ENCODE measurements at places on chromosomes 2 and 18.

GRCh38 chr2:27400348-27401135, 8.8 kb downstream of the PPM1G start:
- DNase-seq, result no peak

DNA sequence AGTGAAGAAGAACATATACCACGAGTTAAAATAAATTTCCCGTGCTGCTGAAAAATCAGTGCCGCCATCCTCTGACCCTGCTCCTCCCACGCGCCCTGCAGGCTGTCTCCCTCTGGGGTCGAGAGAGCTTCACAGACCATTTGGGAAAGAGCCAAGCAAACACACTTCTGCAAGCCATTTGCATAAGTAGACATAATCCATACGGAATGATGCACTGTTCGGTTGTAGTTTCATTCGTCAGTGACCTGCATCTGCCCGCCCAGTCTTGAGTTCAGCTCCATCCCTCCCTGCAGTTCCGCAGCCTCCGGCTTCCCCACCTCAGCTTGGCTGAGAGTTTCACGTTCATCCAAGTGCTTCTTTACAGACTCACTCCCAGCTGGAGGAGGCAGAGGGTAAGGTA, 69.6 kb downstream of the TRAPPC12 start:
- DNase-seq, result no peak

- DNase-seq, result no peak
Observed at GRCh38 chr2:140473851-140474250, 1657.0 kb downstream of the LRP1B start.

- DNase-seq, result no peak
Observed at GRCh38 chr18:57747809-57748680, 55.1 kb downstream of the ATP8B1 start.

DNA sequence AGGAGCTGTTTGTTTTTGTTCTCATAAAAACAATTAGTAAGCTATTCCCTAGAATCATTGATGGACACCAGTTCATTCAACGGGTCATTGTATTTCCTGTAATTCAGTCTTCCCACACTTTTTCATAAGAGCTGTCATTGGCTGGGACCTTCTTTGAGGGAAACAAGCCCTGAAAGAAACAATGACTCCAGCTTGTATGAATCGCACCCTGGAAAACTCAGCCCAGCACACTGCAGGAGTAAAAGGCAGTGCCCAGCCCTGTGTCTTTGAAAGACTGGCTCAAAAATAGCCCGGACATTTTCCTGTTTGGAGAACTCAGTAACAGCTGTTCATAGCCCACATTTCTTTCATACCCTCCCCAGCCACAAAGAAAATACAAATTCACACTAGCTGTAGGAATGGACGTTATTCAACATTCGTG, 81.5 kb downstream of the NCKAP5 start:
- no peak for DNase-seq

DNA sequence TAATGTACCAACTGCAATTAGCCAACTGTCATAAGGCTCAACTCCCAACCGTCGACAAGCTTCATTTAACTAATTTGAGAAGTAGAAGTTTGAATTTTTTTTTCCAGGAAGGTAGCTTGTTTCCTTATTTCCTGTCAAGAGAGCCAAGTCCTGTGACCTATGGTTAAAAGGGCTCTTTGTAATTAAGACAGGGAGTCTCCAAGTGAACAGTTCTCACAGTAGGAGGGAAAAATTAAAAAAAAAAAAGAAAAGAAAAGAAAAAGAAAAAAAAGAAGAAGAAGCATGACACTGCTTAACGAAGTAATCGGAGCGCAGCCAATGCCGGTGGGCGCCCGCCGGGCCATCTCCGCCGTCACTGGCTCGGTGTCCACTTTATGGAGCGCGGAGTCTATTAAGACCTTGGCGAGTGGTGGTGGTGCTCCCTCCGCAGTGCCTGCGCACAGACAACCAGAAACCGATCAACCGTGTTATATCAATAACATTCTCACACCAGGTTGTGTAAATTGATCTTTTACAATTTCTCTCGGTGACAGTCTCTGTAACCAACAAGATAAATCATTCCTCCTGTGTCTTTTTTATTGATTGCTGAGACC, 197.2 kb upstream of the POU3F3 start:
- DNase-seq, result no peak

DNA sequence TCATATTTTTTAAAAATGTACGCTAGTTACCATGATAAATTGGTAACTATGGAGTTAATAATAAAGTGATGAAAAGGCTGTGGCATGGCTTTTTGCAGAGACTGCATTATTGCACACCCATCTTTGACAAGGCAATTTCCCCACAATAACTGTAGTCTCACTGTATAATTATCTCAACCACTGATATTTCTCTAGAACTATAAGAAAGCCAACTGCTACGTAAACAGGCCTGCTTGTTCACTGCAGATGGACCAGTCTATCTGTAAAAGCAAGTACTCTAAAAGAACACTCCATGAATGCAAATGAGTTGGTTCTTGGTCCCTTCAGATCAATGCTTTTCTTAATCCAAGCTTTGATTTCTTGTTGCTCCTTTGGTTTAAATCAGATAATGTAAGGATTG, 218.7 kb downstream of the RBM43 start:
- no peak for DNase-seq

DNA sequence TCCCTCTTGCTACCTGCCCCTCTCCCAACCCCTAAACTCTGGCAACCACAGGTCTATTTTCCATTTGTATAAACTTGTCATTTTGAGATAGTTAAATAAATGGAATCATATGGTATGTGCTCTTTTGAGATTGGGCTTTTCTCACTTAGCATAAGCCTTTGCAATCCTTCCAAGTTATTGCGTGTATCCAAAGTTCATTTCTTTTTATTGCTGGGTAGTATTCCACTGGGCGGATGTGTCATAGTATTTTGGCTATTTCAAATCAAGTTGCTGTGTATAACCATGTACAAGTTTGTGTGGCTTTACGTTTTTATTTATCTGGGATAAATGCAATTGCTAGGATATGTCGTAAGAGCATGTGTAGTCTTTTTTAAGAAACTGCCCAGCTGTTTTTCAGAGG, 55.5 kb upstream of the CUL3 start:
- no peak for DNase-seq

DNA sequence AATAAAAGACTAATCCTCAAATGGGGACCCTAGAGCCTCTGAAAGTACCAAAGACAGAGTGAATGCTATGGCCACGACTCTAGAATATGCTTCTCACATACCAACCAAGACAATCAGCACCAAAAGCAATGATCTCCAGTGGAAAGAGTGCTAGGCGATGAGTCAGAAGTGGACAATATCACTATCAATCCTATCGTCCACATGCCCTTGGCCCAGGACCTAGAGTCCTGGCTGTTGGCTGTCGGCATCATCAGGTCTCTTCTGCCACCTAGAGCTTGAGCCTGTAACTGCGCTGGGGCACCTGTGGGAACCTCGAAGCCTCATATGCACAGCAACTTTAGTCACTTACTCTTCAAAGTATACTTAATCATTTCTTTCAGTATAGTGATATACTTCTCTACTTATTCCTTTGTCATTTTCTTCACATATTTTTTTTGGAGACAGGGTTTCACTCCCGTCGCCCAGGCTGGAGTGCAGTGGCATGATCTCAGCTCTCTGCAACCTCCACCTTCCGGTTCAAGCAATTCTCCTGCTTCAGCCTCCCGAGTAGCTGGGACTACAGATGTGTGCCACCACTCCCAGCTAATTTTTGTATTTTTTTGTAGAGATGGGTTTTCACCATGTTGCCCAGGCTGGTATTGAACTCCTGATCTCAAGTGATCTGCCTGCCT, 29.7 kb downstream of the NOL10 start:
- peak; percentile 2 for DNase-seq

Data from retinal pigment epithelial cell (primary cell).